ENCODE measurements at places on chromosomes 13 and 19. TPM values are rescaled to one million over a fixed set of nuclear protein-coding genes. Genes with fewer than 3 reads are reported as not detected.

- no peak for DNase-seq
These were observed 7.8 kb downstream of the LYL1 start for GRCh38 chr19:13094771-13095392.

The ZNF793 gene
- 4.7 TPM for total RNA-seq

GRCh38 chr19:47427241-47428176 lies 8.2 kb upstream of the MEIS3 start:
- DNase-seq, result peak; percentile 87

The CNN1 gene
- total RNA-seq, result not detected

- no peak for DNase-seq
These were observed 14.3 kb downstream of the BCKDHA start for GRCh38 chr19:41411968-41412265.

- peak; percentile 53 for DNase-seq
These were observed 1.1 kb upstream of the LSR start for GRCh38 chr19:35247526-35248309.

DNA sequence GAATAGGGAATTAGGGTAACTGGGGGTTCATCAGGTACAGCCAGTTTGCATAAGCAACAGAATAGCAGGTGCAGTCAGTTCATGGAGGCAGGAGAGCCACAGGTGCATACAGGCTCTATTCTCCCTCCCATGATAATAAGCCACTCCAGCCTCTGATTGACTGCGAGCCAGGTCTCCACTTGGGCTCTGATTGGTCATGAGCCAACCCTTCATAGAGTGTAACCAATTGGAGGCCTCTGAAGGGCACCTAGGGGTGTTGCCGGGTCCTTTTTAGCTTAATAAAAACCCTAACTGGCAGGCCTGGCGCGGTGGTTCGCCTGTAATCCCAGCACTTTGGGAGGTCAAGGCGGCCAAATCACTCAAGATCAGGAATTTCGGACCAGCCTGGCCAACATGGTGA lies 8.7 kb upstream of the CKM start:
- DNase-seq, result no peak

GRCh38 chr19:6694147-6694815 lies 24.3 kb upstream of the TNFSF14 start:
- no peak for DNase-seq

GRCh38 chr13:45143346-45143751 lies 23.0 kb downstream of the GTF2F2 start:
- DNase-seq, result no peak

DNA sequence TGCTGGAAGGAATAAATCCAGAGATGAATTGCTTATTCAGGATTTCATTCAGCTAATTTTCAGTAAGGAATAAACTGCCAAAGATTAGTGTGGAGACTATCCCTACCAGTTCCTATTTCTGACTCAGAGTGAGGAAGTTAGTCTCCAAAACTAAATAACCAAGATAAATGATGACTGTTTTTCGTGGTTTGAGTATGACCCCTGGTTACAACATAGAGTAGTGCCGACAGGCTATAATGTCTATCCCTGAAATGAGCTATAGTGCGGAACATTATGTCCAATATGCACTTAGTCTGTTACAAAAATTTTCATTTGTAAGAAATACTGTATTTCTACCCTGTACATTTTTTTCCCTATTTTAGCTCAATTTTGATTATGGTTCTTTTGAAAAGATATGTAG lies 51.4 kb downstream of the NBEA start:
- no peak for DNase-seq

DNA sequence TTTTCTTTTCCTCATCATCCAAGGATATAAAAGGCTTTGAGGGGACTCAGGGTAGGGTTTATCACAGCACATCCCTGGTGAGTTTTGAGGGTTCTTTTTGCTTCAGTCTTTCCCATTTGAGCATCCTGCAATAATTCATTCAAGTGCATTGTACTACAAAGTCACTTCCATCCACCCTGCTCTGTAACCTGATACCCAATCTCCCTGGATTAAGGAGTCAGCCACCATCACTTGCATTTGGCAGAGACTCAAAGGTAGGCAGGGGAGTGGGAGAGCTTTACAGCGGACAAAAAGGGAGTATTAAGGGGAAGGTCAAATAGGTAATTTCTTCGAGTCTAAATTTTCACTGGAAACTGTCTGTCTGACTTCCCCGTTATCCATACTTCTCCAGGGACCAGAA lies 216.1 kb upstream of the TMTC4 start:
- DNase-seq, result no peak

GRCh38 chr13:75186379-75186778 lies 295.6 kb downstream of the TBC1D4 start:
- no peak for DNase-seq

GRCh38 chr19:916645-917322 lies 349 bp upstream of the KISS1R start:
- DNase-seq, result peak; percentile 52

DNA sequence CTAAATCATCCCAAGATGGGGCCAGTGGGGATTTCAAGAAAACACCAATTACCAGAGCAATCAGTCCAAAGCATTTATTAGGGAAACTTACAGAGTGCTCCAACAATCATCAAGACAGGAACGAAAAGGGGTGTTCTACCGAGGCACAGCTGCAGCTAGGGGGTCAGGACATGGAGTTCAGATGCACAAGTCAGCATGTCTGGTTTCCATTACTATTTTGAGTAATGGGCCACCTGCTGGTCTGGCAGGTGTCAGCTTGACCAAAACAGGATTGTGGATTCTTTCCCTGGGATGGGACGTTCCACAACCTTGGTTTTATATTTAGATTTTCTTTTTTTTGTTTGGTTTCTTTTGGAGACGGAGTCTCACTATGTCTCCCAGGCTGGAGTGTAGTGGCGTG lies 3.9 kb upstream of the UBL5 start:
- no peak for DNase-seq

DNA sequence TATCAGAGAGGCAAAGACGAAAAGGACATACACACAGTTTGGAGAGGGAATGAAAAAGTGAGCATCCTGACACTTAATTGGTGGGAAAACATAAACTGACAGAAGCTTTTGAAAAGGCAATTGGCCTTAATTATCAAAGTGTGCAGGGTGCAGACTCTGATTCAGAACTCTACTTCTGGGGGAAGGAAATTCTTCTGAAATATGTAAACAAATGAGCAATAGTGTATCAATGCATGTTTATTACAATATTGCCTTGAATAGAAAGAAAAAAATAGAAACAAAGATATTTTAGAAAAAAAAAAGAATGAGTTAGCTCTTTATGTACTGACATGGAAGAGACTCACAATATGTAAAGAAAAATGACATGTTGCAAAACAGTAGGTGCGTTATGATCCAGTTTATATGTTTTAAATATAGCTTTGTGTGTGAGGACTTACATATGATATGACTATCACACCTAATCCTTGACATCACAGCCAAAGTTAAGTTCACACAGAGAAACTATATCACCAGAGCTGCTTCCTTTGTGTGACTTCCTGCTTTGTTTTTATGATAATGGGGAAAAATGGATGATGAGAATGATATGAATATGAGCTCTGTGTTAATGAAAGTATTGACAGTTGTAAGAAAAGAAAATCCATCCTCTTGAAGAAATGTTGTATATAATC lies 182.4 kb downstream of the KCTD12 start:
- DNase-seq, result no peak

DNA sequence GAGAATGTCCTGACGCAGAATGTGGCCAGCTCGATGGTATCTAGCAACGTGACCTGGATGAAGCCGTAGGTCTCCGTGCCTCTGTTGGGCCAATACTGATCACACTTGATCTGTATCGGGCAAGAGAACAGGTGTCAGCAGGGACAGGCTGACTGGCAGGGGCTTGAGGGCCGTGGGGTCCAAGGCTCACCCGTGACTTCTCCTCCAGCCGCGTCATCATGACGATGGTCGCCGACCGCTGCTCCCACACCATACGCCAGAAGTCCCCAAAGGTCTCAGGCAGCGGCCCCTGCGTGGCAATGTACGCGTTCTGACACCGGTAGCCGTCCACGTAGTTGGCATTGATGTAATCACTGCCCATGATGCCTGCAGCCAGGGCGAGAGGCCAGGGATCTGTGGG lies 126.2 kb downstream of the PTPRS start:
- DNase-seq, result no peak

The KLF1 gene
- 0.54 TPM for total RNA-seq

The CACNA1A gene
- 0.43 TPM for total RNA-seq

The PNMA8C gene
- total RNA-seq, result not detected

- no peak for DNase-seq
These were observed 271.2 kb upstream of the HTR2A start for GRCh38 chr13:47168066-47168465.

DNA sequence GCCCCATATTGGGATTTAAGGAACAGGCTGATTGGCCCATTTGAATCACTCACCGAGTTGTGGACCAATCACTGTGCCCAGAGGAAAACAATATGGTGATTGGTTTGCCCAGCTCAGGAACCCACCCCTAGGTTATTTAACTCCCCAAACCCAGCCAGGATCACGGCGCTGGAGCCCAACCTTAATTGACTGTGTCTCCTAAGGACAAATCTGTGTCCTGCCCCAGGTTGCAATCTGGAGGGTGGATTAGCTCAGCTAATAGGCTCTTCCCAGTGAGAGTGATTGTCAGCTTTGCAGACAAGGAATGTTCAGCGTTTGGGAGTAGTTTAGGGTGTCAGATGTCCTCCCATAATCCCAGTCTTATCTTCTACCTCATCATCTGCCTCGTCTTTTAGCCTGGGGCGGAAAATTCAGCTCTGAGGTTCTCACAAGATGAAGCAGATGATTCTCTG lies 3.5 kb upstream of the ZNF358 start:
- DNase-seq, result no peak

The ZIC5 gene
- not detected for total RNA-seq
